Stimulated activated CD4-positive, alpha-beta T cell treated with anti-CD3 and anti-CD28 coated beads, Interleukin-1b, Interleukin-23, amount 100 ng/mL, for 48 hours (primary cell): ENCODE measurements at places on chromosomes 13 and 19.
A peak's percentile ranks its signal among the peaks of the same experiment; 100 is the strongest.

DNA sequence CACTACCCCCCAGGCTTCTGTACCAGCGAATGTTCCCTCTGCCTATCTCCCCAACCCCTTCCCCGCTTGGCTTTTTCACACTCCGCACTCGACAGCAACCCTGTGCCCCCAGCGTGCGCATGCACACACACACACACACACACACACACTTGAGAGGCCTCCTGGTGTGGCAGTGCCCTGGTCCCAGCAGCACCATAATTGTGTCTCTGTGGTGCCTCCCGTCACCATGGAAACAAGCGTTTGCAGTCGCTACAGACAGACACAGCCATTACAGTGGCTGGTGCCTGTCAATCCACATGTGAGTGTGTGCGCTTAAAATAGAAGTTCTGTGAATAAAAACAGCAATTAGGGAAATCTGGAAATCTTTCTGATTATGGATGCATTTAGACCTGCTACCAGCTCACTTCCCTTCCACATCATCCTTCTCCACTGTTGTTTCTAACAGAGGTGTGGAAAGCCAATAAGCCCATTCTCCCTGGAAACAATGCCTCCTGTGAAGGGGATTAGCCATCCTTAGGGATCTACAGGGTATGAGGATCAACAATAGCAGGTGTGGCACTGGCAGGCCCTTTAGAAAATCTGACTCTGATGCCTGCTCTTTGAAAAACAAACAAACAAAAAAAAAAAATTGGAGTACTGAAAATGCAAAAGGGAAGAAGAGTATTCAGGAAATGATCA lies 146.3 kb downstream of the DCLK1 start:
- DNase-seq = no peak

DNA sequence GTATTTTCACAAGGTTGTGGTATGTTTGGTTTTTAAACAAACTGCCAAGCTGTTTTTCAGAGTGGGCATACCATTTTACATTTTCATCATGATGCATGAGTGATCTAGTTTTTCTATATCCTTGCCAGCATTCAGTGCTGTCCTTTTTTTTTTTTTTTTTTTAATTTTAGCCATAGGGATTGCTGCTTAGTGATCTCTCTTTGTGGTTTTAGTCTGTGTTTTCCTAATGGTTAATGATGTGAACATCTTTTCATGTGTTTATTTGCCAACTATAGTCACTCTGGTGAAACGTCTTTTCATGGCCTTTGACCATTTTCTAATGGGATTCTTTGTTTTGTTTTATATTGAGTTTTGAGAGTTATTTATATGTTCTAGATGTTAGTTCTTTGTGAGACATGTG lies 59.7 kb downstream of the SHISA2 start:
- DNase-seq = no peak

DNA sequence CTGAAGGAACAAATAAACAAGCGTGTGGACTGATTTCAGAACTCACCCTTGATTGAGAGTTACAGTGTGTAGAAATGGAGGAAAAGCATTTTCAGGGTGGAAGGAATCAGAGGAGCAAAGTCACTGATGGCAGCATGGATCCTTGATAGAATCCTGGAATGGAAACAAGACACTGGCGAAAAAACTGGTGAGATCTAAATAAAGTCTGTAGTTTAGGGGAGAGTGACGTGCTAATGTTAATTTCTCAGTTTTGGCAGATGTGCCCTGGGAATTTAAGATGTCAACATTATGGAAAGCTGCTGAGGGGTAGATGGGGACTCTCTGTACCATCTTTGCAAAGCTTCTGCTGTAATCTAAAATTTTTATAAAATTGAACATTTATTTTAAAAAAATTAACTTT lies 378.0 kb downstream of the UQCRFS1 start:
- DNase-seq = no peak

GRCh38 chr19:4774136-4774535 lies 17.4 kb upstream of the FEM1A start:
- no peak for DNase-seq

DNA sequence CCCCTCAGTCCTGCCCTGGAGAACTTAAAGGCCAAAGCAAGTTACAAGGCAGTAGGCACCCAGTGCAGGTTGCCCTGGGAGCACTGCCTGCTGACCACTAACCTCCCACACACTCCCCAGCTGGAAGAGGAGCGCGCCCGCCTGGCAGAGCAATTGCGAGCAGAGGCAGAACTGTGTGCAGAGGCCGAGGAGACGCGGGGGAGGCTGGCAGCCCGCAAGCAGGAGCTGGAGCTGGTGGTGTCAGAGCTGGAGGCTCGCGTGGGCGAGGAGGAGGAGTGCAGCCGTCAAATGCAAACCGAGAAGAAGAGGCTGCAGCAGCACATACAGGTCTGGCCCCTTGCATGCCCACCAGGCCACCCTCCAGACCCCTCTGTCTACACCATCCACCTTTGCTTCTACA lies 61.1 kb downstream of the KCNC3 start:
- no peak for DNase-seq

DNA sequence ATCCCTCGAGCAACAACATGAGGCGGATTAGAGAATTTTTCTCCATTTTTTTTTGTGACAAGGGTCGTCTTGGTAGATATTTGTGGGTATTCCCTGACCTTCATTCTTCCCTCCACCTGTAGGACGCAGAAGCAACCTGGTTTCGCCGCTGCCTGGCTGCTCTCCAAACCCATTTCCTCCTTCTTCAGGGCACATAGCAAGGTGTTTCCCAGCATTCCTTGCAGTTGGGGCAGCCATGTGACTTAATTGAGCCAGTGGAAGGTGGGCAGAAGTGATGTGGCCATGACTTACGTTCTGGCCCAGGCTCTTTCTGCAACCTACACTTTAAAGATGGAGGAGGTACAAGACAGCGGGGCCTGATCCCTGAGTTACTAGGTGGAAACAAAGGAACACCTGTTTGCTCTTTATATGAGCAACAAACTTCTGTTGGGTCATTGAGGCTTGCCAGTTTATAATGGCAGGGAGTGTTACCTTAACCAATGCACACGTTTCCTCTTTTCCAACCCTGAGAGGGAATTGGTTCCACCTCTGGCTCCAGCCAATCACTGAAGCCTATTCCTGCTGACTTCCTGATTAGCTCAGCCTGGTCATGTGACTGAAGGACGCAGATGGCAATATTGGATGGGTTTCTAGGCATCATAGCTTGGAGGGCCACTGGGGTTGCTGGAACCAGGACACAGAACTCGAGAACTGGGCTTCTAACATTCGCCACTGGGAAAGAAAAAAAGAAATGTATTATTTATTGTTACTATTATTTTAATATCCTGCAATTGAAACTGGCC lies 30.8 kb upstream of the ZNRF4 start:
- no peak for DNase-seq

DNA sequence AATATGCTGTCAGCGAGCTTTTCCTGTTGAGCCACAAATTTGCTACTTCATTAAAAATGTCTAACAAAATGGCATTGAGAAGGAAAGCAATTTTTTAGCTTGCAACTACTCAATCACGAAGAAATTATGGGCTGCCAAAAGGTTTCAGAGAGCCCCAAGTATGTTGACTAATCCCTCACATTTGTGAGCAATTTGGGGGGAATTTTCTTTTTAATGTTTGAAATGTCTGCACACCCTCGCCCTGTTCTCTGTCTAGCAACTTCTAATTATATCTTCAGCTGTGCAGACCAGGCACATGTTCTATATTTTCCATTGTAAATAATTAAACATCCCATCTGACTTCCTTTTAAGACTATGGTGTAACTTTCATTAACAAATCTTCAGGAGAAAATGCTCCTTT lies 192.9 kb downstream of the DCT start:
- DNase-seq = no peak

DNA sequence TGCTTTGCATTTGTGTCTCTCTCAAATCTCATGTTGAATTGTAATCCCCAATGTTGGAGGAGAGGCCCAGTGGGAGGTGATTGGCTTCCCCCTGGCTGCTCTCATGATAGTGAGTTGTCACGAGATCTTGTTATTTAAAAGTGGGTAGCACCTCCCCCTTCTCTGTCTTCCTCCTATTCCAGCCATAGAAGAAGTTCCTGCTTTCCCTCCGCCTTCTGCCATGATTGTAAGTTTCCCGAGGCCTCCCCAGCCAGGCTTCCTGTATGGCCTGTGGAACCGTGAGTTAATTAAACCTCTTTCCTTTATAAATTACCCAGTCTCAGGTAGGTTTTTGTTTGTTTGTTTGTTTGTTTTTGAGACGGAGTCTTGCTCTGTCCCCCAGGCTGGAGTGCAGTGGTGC lies 3.8 kb downstream of the LILRA4 start:
- DNase-seq = no peak

DNA sequence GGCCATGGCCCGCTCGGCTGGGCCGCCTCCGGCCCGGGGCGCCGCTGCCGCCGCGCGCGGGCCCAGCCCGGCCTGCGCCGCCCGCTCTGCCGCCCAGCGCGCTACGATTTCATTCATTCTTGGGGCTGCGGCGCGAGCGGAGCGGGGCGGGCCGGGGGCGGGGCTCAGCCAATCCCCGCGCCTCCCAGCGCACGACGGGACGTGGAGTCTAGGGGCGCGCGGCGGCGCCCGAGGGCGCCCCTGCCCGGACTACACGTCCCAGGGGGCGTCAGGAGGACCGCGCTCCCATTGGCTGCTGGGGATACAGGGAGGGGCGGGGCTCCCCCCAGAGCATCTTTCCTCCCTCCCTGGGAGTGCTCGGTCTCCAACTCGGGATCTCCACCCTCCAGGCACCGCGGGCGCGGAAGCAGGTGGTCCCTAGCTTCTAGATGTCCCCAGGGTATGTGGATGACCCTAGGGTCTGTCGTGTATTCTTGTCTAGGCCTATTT lies 5.6 kb upstream of the DPF1 start:
- DNase-seq = peak; percentile 79

- DNase-seq = no peak
These were observed 111.0 kb downstream of the KCTD12 start for GRCh38 chr13:76775088-76775740.

DNA sequence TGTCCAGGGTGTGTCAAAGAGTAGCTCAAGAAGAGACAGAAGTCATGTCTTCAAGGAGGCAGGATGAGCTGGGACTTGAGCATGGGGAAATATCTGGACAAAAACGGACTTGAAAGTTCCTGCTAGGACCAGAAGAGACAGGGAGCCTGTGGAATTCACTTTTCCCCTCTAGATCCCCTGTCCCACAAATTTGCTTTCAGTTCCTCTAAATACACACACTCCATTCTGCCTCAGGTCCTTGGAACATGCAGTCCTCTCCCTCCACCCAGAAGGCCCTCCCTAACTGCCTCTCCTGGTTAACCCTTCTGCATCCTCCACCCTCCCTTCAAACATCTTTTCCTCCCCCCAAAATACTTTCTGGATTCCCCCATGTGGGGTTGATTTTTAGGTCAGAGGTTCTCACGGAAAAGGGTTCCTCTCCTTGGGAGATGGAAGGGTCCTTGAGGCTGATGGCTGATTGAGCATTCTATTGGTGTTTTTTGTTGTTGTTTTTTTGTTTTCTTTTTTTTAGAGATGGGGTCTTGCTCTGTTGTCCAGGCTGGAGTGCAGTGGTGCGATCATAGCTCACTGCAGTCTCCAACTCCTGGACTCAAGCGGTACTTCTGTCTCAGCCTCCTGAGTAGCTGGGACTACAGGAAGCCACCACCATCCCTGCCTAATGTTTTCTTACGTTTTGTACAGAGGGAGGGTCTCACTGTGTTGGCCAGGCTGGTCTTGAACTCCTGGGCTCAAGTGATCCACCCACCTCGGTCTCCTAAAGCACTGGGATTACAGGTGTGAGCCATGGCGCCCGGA lies 6.9 kb upstream of the RETN start:
- no peak for DNase-seq

DNA sequence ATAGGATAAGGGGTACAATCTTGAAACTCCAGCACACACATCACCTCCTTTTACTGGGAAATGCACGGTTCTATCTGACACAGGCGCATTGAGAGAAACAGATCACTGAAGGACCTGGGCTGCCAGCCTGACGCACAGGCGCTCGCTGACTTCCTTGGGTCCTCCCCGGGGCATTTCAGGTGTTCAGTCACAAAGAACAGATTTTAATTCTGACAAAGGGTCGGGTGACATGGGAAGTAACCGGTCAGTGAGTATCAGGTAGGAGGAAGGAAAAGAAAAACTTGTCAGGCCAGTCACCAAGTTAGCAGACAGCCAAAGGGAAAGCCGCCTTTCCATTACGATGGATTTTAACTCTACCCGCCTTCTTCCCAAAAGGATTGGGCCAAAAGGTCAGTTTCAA lies 39.6 kb downstream of the INSR start:
- no peak for DNase-seq

DNA sequence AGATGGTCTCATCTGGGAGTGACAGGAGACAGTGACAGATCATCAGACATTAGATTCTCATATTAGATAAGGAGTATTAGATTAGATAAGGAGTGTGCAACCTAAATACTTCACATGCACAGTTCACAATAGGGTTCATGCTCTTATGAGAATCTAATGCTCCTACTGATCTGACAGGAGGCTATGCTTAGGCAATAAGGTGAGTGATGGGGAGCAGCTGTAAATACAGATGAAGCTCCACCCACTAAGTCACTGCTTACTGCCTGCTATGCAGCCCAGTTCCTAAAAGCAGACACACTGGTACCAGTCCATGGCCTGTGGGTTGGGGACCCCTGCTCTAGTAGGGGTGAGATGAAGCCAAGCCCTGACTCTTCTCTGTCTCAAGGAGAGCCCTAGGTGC lies 10.0 kb upstream of the IGFL3 start:
- DNase-seq = no peak

GRCh38 chr19:4829001-4829712 lies 2.4 kb downstream of the TICAM1 start:
- DNase-seq = no peak

- no peak for DNase-seq
These were observed 183.0 kb downstream of the RFC3 start for GRCh38 chr13:34000955-34001354.

DNA sequence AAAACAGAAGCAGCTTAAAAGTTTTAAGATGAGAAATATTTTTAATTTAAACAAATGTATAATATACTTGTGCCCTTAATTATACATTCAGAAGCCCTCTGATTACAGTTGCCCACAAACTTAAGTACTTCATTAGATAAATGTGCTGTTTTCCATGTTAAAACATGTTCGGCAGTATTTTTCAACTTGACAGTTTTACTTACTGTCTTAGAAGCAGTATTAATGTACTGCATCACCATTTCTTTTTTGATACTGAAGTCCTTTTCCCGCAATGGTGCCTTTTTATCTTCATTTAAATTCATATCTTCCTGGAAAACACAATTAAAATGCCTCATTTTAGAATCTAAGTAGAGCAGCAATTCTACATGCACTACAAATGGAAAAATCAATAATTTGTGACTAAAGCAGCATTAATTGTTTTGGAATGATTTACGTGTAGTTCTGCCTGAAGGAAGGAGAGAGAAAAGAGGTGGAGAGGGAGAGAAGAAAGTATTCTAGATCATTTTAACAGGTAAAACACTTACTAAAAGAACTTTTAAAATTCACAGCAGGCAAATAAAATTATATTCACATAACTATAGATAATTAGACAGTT lies 70.2 kb downstream of the DIAPH3 start:
- DNase-seq = no peak

GRCh38 chr19:6737873-6738786 lies 750 bp upstream of the GPR108 start:
- peak; percentile 85 for DNase-seq

DNA sequence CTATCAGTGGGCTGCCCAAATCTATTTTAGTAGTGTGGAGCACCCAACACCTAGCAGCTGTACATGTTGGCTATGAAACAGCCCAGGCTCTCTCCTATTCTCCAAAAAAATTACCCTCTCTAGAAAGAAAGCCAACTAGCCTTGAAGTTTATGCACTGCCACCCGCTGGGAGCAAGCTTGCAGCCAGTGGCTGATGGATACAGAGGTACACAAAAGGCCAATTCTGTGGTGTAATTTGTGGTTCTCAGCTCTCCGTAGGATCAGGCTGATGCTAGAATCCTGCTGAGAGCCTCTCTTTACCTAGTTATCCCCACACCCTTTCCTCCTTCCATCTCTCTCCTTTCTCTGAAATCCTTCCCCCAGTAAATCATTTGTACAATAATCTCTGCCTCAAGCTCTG lies 1120.7 kb downstream of the DIAPH3 start:
- DNase-seq = no peak
